ENCODE measurements at places on chromosomes 7 and 10.

DNA sequence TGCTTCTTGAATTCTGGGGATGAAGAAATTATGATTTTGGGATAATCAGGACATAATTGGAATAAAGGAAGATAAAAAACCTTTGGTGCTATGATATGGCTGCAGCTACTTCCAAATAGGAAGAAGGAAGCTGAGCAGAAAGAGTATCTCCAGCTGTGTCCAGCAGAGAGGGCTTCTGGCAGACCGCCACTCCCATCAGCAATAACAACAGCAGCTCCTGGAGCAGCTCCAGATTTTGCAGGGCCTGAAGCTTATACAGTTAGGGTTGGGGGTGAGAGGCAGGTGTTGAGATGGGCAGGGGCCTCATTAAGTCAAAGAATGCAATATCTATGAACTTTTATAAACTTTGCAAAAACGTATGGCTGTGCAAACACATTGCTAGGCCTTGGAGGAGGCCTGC, 62.3 kb downstream of the C10orf120 start:
- H3K4me1 ChIP-seq = peaks cover 17% of the 10 kb centered on the region
- no peaks in the 10 kb centered on the region for H3K27me3 ChIP-seq
- H3K27ac ChIP-seq = peak overlapping the region; percentile 67
- DNase-seq = peak; percentile 5
- H3K4me3 ChIP-seq = no peak overlapping the region
- no peaks in the 10 kb centered on the region for H3K36me3 ChIP-seq

DNA sequence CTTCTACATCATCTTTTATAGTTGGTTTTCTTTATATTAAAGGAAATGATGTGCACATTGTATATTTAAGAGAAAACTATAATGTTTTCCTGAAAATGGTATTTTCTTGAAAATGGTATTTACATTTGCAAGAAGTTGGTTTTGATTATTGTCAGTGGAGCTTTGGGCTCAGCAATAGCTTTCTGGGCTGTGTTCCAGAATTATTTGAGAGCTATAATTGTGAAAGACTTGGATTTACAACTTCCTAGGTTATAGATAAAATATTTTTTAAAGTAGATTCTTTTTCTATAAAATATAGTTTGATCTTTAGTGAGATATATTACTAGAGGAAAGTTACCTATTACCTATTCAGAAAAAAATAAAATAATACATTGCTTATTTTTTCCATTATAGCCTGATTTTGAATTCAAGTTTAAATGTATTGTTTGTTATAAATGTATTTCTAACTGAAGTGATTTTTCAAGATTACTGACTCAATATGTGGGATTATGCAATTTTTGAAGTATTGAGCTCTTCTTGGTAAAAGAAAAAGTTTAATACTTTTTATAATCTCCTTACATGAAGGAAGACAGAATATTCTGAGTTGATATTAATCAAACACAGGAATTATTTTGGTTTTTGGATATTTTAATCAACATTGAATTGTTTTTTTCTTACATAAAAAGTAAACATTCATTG, 20.2 kb downstream of the GNAI1 start:
- no peaks in the 10 kb centered on the region for H3K27me3 ChIP-seq
- H3K4me1 ChIP-seq = no peaks in the 10 kb centered on the region
- H3K27ac ChIP-seq = no peak overlapping the region
- no peak overlapping the region for H3K4me3 ChIP-seq
- no peaks in the 10 kb centered on the region for H3K36me3 ChIP-seq
- DNase-seq = no peak

GRCh38 chr10:104923501-104923900, 282.4 kb downstream of the SORCS3 start:
- no peaks in the 10 kb centered on the region for H3K27me3 ChIP-seq
- H3K4me3 ChIP-seq = no peak overlapping the region
- H3K27ac ChIP-seq = no peak overlapping the region
- no peaks in the 10 kb centered on the region for H3K36me3 ChIP-seq

DNA sequence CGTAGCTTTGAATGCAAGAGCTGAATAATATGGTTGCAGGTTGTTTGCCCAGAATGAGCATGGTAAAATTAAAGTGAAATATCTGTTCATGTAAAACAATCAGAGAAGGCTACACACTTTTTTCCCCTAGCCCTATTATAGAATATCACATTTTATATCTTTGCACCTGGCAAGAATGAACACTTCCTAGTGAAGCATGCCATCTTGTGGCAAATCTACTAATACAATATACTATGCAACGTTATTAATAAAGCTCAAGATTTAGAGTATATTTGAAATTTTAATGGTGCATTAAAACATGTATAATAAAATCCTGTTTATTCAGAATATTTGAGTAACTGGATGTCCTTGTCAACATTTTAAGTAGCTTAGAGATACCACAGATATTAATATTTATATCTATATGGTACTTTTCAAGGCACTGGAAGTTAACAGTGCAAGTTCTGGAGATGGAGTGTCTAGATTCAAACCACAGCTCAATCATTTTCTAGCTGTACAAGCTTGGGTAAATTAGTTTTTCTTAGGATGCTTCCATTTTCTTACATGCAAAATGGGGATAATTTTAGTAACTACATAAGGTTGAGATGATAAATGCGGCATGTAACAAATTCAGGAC, 643.1 kb upstream of the SEMA3D start:
- H3K4me3 ChIP-seq = no peak overlapping the region
- H3K36me3 ChIP-seq = no peaks in the 10 kb centered on the region
- no peak overlapping the region for H3K27ac ChIP-seq
- peak; percentile 43 for DNase-seq
